ENCODE measurements at places on chromosomes 11 and 22.

DNA sequence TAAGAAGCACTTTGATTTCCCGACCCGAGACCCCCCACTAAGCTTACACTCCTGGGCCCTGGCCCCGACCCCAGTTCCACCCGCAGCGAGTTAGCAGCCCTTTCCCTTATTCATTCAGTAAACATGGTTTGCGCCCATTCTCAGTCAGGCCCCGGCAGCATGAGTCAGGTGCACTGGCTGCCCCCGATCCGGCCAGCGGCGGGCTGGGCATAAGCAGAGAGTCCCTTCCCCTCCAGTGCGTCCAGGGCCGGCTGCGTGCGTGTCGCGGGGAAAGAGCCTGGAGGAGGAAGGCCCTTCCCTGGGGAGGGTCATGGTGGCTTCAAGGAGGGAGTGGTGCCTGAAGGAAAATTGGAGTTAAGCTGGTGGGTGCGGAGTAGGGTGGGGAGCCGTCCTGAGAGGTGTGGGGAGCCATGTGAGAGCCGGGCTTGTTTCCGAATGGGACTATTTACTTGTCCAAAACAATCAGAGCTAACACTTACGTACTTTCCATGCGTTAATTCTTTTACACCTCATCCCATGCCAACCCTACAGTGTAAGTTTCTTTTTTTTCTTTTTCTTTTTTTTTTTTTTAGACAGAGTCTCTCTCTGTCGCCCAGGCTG, 657 bp downstream of the IGHMBP2 start:
- DNase-seq = no peak

DNA sequence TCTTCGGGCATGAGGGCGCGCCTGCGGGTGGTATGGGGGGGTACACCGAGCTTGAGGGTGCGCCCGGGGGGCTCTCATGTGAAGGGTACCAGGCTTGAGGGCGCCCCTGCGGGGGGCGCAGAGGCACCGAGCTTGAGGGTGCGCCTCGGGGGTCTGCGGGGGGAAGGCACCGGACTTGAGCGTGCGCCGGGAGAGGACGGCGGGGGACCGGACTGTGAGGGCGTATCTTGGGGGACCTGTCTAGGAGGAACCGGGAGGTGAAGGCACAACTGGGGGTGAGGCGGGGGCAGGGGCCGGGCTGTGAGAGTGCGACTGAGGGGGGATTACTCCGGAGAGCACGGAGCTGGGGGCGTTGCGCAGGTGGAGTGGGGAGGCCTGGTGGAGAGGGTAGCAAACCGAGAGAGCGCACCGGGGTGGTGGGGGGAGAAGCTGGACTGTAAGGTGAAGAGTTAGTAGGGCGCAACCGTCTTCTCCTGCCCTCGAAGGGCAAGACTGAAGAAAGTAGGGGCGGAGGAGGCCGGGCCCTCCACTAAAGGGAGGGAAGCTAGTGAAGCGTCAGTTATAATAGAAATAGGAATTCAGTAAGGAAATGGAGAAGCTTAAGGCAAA, 1.1 kb upstream of the DDX6 start:
- DNase-seq = no peak

DNA sequence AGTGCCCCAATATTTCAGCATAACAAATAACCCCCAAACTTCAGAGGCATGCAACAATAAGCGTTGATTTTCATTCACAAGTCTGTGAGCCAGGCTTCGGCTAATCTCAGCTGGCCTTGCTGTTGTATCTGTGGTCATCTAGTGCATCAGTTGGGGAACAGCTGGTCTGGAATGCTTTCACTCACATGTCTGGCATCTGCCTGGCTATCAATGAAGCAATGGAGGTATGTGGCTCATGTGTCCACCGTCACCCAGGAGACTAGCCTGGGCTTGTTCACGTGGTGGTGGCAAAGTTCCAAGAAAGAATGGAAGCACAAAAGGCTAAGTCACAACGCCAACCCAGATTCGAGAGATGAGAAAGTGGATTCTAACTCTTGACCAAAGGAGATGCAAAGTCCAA, 304.8 kb upstream of the ISX start:
- no peak for DNase-seq

GRCh38 chr11:118878163-118878563, 5.5 kb upstream of the CXCR5 start:
- no peak for DNase-seq

DNA sequence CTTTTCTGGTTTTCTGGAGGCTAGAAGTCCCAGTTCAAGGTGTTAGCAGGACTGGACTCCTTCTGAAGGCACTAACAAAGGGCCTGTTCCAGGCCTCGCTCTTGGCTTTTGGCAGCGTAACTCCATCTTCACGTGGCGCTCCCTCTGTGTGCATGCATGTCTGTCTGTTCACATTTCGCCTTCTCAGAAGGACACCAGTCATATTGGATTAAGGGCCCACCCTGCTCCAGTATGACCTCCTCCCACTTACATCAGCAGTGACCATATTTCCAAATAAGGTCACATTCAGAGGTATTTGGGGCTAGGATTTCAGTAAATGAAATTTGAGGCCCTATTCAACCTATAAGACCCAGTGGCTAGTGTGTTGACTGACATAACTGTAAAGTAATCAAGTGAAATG, 20.0 kb downstream of the APLP2 start:
- DNase-seq = no peak

Measured in NCI-H1105 treated with DMSO at 0.1 percent for 48 hours (cell line).